A549 treated with AZD2906 at 1 μM for 4 hours (cell line): ENCODE measurements at places on chromosomes 7 and 10. TPM values are rescaled to one million over a fixed set of nuclear protein-coding genes. Genes with fewer than 3 reads are reported as not detected.

Gene FOXI2
- total RNA-seq, result not detected in 5 replicates

Gene HSPB1
- total RNA-seq, result 871 to 1,696 TPM (median 1,516 TPM) in 5 replicates

Gene PALD1
- total RNA-seq, result 5.4 to 7.6 TPM (median 6.5 TPM) in 5 replicates

Gene SVIL
- 18.8 to 24.7 TPM (median 20.4 TPM) in 5 replicates for total RNA-seq

Gene CYP2C19
- not detected in 5 replicates for total RNA-seq

Gene HMX3
- total RNA-seq, result 0.06 to 0.10 TPM (median 0.09 TPM) in 4 of 5 replicates, not detected in the other

Gene ZNF239
- 2.0 to 2.1 TPM (median 2.0 TPM) in 5 replicates for total RNA-seq

Gene C10orf53
- total RNA-seq, result not detected in 5 replicates

Gene SPDYE11
- not detected in 5 replicates for total RNA-seq

Gene PNLIPRP1
- total RNA-seq, result not detected in 5 replicates

Gene PDCD4
- 25.1 to 32.2 TPM (median 30.2 TPM) in 5 replicates for total RNA-seq

Gene UNCX
- total RNA-seq, result 0.05 to 0.06 TPM in 2 of 5 replicates, not detected in the others

Gene ERVW-1
- 0.07 TPM in 1 of 5 replicates, not detected in the others for total RNA-seq
